ENCODE measurements at places on chromosomes 2 and 18.

GRCh38 chr2:95039363-95039762 lies 13.9 kb downstream of the MAL start:
- no peak for DNase-seq

- DNase-seq = no peak
These were observed 1153.2 kb downstream of the SUCLG1 start for GRCh38 chr2:83305758-83306378.

GRCh38 chr2:28350791-28351285 lies 41.8 kb upstream of the FOSL2 start:
- DNase-seq = no peak

DNA sequence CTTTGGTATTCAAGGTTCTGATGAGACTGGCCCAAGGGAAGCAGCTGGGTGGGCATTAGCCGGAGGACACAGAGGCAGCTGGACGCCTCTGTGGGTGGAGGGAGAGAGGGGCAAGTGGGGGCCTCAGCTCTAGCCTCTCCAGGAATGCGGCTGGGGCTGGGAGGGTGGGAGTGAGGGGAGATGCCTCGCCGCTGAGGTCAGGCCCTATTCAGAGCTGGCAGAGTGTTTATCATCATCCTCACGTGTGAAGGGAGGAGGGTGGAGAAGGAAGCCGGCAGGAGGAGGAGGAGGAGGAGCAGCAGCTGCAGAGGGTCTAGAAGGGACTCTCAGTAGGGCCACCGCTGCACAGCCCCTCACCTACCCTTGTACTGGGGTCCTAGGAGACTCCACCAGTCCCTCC lies 43.1 kb downstream of the TNS1 start:
- DNase-seq = no peak

- DNase-seq = no peak
These were observed 1107.2 kb downstream of the DPP10 start for GRCh38 chr2:115549611-115550130.

DNA sequence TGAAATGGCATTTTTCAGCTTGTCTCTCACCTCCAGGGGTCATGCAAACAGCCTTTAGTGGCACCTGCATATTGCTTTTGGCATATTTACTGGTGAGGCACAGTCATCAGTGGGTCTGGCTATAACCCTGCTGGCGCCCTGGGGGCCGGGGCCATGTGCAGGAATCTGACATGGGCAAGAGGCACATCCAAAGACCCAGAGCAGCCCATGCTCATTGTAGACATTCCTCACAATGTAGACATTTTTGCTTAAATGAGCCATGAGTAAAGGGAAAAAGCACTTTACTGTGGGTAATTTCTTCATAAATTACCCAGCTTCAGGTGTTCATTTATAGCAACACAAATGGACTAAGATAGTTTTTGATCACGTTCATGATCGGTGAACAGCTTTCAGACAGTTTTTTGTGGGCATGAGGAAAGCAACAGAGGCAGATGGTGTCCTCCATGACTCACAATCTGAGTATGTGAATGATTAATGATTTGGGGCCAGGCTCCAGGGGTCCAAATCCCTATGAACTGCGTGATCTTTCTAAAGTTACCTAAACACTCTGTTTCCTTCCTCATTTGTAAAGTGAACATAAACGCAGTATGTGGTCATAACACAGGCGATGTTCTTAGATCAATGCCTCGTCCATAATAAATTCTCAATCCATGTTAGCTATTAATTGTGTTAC lies 85.8 kb downstream of the LIPG start:
- no peak for DNase-seq

Measured in effector CD8-positive, alpha-beta T cell (primary cell).